ENCODE measurements at places on chromosomes 2 and 18. TPM values are rescaled to one million over a fixed set of nuclear protein-coding genes. Genes with fewer than 3 reads are reported as not detected.
A peak's percentile ranks its signal among the peaks of the same experiment; 100 is the strongest.

DNA sequence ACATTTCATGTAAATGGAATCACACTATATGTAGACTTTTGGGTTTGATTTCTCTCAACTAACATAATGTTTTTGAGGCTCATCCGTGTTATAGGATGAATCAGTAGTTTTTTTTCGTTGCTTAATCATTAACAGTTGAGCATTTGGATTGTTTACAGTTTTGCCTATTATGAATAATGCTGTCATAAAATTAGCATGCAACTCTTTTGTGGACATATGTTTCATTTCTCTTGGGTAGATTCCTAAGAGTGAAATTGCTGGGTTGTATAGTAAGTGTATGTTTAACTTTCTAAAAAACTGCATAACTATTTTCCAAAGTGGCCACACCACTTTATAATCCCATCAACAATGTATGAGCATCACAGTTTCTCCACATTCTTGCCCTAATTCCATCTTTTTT lies 7.7 kb upstream of the RHBDD1 start:
- no peak for DNase-seq

The CREG2 gene
- total RNA-seq: not detected

DNA sequence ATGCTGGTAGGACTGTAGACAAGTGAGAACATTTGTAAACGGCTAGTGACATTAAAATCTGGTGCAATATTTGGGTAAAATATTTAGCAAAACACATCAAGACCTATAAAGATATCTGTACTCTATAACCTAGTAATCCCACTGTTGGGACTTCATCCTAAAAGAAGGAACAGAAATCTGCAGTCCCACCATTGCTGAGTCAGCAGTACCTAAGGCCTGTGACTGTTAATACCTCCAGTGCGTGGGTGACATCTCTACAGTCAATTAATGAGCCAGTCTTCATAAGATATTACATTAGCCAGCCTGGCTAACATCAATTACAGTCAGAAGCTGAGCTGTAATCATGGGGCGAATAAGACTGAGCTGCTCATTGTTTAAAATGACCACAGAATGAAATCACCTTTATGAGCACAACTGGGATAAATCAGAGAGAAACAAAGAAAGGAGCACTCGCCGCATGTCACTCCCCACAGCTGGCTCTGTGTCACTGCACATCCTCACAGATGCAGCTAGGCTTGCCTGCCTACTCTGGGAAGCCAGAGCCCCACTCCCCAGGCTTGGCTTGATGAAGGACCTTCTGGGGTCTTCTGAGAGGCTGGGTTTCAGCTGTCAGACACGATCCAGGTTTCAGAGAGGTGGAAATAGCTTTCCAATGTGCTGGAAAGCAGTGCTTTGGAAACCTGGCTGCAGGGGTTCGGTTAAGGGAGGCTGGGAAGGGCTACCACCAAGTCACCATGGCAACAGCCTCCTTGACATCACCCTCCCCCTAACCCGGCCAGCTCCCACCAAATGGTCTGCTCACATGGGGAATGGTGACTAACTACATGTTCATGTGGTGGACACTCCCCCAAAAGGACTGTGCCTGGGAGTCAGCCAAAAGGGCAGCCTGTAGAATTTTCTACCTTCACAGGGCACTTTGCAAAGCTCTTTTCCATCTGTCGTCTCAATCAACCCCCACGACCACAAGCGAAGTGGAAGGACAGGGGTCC lies 145.0 kb downstream of the ZBTB7C start:
- DNase-seq: peak; percentile 8

The NFATC1 gene
- total RNA-seq: 2.0 TPM

- no peak for DNase-seq
Observed at GRCh38 chr2:106030287-106031268, 163.5 kb downstream of the UXS1 start.

The ASAP2 gene
- 80.8 TPM for total RNA-seq

GRCh38 chr2:95670167-95670566 lies 78.4 kb downstream of the TRIM43 start:
- DNase-seq: no peak

The PDE11A gene
- not detected for total RNA-seq

DNA sequence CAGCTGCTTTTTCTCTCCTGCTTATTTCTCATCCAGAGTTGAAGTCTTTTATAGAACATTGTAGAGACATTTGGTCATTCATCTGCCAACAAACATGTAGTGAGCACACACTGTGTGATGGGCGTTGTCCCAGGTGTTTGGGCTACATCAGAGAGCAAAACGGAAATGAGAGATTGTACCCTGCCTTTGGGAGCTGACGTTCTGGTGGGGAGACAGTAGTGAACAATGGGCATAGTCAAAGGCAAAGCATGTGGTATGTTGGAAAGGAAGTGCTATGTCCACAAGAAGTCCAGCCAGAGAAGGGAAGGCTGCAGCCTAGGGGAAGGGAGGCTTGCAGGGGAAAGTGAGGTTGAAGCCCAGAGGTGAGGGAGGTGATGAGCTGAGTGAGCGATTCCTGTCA lies 78.1 kb downstream of the PIEZO2 start:
- no peak for DNase-seq

DNA sequence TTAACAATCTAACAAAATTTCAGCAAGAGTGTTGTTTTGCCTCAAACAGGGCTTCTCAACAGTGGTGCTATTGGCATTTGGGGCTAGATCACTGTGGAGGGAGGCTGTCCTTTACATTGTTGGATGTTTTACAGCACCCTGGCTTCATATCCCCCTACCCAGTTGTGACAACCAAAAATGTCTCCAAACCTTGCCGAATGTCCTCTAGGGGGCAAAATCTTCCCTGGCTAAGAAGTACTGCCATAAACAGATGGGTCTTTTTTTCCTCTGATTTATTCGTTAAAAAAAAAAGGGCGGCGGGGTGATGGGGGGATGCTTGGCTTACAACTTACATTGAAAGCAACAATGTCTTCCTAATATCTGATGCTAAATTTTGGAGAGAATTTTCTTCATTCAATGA lies 207.6 kb upstream of the CCDC150 start:
- DNase-seq: peak; percentile 27

- no peak for DNase-seq
Observed at GRCh38 chr18:59715445-59715844, 18.2 kb upstream of the CCBE1 start.

The CNDP1 gene
- not detected for total RNA-seq

The MYCN gene
- total RNA-seq: not detected

- DNase-seq: no peak
Observed at GRCh38 chr2:238159071-238159539, 335 bp downstream of the ERFE start.

DNA sequence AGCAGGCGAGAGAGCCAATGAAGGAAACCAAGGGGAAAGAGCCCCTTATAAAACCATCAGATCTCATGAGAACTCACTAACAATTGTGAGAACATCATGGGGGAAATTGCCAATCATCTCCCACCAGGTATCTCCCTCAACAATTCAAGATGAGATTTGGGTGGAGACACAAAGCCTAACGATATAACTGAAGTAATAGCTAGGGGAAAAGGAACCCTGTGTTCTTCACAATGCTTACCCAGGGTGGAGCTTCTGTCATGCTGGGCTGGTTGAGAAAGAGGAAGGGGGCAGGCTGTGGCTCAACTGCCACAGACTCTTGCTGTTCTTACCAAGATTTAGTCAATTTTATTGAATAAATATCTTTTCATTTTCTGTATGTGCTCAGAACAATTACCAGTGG lies 392.1 kb upstream of the HS6ST1 start:
- no peak for DNase-seq

- DNase-seq: no peak
Observed at GRCh38 chr2:15260835-15261234, 300.3 kb downstream of the NBAS start.

The TGFA gene
- total RNA-seq: 22.5 TPM

GRCh38 chr2:26709323-26710110 lies 17.0 kb downstream of the KCNK3 start:
- DNase-seq: no peak

The EPHA4 gene
- total RNA-seq: 2.0 TPM

The PIK3C3 gene
- total RNA-seq: 50.5 TPM
